ENCODE measurements at places on chromosomes 2 and 18.

- peak; percentile 26 for DNase-seq
Observed at GRCh38 chr2:231680285-231680991, 27.9 kb upstream of the PTMA start.

- DNase-seq: no peak
Observed at GRCh38 chr2:104431701-104432121, 422.2 kb upstream of the POU3F3 start.

DNA sequence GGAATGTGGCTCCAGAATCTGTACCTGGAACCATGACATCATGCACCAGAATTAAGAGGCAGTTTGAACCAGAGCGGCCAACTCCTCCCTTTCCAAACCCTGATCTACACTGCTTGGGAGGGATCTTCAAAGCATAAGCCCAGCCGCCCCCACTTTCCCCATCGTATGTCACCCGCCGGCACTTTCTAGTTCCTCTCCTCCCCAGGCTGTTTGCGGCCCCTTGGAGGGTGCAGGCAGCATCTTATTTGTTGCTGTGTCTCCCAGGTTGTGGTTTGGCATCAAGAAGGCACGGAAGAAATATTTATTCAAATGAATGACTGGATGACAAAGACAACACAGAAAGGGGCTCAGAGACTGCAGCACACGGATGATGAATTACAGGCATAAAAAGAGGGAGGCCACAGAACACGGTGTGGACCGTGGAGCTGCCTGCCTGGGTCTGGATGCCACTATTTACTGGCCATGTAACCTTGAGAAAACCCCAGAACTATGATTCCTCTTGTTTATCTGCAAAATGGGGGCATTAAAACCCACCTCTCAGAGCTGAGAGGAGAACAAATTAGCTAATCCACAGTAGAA, 305.8 kb downstream of the EIPR1 start:
- DNase-seq: no peak

GRCh38 chr2:181372646-181373040, 84.5 kb upstream of the ITGA4 start:
- DNase-seq: no peak

- peak; percentile 45 for DNase-seq
Observed at GRCh38 chr18:58268849-58269248, 224.8 kb downstream of the NEDD4L start.

DNA sequence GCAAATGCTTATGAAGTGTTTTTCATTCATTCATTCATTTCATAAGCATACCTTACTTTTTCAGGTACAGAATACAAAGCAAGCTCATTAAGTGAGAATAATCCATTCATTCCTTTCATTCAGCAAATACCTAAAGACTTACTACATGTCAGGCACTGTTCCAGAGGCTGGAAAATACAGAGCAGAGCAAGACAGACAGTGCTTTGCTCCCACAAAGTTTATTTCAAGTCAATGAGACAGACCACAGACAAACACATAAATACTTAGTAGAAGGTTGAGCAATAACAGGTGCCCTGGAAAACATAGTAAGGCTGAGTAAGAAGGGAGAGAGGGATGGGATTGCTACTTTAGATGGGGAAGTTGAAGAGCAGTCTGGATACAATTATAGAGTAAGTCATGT, 309.8 kb downstream of the C1D start:
- DNase-seq: peak; percentile 60

GRCh38 chr2:33316328-33316727, 160.1 kb upstream of the RASGRP3 start:
- DNase-seq: no peak

- peak; percentile 82 for DNase-seq
Observed at GRCh38 chr2:90069290-90069894, 1377.9 kb downstream of the RPIA start.

DNA sequence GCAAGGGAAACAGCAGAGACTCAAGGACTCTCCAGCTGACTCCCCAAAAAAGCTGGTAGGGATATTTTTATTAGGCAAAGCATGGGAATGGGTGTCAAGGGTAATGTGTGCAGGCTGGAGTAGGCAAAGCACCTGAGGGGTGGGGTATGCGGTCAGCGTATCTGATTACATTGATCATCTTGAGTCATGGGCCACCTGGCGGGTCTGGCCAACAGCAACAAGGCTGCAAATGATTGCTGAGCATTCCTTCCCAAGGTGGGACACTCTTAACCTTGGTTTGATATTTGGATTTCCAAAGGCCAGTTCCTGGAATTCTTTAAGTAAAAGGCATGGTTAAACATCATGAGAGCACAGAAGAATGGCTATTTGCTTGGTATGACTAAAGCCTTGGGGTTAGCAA, 32.6 kb upstream of the CCBE1 start:
- no peak for DNase-seq

DNA sequence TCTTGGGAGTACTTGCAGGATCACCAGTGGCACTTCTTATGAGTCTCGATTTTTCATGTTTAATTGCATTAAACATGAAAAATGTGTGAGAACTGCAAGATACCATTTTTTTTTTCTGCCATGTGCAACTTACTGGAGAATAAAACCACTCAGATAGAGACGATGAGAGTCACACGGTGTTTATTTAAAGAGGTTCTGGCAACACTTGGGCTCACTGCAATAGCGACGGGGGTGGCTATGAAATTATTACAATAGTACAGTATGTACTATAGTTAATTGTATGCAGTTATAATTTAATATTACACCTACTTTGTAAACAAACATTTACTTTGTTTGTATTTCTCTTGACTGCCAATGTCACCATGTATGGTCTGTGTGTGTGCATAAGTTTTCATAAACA, 479.8 kb downstream of the NUP35 start:
- DNase-seq: no peak

- no peak for DNase-seq
Observed at GRCh38 chr2:5898667-5899066, 206.5 kb downstream of the SOX11 start.

DNA sequence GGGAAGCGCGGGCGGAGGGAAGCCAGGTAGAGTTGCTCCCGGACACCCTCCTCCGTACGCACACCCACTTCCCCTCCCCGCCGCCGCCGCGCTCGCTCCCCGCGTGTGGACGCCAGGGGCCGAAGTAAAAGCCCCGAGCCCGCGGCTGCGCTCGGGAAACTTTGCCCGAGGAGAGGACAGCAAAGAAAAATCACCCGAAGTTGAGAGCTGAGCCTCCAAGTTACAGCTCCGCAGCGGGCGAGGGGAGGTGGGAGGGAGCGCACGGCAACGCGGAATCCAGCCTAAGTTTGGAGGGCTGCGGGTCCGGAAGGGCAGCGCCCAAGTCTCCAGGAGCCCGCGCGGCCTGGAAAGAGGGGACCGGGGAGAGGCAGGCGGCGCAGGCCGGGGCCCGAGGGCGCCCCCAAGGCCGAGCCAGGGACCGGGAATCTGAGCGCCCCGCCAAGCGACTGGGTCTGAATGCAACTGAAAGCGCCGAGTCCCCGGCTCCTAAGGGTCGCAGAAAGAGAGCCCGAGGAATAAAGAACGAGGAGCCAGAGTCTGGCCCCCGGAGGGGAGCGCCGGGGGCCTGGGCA, 706 bp upstream of the BCL11A start:
- no peak for DNase-seq

DNA sequence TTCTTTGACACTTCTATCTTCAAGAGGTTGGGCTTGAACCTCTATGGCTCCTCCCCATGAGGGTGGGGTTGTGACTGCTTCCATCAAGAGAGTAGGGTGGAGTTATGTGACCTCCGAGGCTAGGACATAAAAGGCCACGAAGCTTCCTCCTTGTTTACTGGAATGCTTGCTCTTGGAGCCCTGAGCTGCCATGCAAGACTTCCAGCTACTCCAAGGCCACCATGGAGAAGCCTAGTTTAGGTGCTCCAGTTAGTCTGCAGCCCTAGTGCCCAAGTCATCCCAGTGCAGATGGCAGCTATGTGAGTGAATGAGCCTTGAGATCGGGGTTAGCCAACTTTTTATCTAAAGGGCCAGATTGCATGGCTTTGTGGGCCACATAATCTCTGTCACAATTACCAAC, 2.4 kb upstream of the MERTK start:
- no peak for DNase-seq

DNA sequence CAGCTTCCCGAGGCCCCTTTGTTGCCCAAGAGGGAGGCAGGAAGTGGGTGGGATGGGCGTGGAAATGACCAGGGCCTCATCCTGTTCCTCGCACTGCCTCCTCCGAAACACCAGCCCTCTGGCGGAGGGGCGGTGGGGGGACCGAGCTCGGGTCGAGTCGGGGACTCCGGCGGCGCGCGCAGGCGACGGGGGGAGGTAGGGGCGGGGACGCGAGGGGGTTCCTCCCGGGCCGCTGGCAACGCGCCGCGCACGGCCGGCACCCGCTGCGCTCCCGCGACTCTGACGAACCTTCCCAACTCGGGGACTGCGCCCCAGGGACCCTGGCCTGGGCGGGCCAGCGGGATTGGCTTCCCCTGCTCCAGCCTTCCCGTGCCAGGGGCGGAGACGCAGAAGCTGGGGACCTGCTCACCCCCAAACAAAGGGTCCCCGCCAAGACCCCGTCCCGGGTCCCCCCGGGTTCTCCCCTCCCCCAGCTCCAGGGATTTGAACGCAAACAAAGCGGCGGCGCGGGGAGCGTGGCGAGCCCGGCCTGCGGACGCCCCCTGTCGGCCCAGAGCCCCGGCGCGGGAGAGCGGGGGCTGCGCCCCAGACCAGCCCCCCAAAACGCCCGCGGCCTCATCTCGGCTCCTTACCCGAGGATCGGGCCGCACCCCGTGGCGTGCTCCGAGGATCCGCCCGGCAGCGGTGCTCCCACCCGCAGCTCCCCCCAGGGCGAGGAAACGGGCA, 1.2 kb downstream of the SEMA4C start:
- DNase-seq: peak; percentile 95

DNA sequence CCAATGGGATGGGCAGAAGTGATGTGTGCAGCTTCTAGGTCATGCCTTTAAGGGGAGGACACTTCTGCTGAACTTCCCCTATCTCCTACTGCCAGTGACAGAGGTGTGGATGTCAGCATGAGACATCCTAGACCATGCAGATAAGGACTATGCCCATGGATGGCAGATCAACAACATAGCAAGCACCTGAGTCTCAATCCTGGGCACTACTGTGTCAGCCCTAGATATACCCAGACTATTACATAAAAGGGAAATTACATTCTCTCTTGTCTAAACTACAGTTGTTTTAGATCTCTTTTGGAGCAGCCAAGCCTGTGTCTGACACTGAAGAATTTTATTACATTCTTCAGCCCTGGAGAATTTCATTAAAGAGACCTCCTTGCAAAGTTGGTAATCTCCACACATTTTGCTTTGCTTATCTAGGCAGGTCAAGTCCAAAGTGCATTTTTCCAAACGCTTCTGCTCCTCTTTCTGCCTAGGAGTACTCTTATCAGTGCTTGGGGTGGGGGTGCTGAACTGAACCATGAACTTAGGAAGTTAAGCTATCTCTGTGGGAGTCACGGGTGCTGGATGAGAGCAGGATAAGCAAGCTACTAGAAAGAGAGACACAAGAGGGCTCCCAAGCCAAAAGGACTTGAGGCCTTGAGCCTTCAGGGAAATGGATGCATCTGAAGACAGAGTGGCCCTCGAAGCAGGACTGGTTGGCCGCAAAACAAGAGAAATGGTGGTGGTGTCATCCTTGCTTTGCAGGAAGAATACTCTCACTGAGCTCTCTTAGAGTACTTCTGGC, 95.2 kb upstream of the SPRED2 start:
- no peak for DNase-seq

- no peak for DNase-seq
Observed at GRCh38 chr2:217951521-217952247, 51.1 kb downstream of the TNS1 start.

- no peak for DNase-seq
Observed at GRCh38 chr18:14962626-14963025, 214.7 kb downstream of the ANKRD30B start.

DNA sequence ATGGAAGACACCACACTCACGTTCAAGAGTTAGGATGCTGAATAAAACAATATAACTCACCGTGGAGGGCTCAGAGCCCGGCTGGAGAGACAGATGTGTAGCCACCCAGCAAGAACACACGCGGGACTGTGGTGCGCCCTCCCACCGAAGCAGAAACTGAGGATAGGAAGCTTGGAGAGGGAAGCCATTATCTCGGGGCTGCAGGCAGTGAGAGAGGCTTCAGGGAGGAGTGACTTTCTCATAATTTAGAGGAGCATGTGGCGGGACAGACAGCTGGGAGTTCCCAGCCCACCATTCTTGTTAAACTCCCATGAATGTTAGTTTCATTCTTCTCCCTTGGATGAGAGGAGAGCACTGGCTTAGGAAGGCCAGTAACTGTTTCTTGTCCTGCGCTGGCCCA, 96.4 kb downstream of the MAPRE2 start:
- DNase-seq: no peak

DNA sequence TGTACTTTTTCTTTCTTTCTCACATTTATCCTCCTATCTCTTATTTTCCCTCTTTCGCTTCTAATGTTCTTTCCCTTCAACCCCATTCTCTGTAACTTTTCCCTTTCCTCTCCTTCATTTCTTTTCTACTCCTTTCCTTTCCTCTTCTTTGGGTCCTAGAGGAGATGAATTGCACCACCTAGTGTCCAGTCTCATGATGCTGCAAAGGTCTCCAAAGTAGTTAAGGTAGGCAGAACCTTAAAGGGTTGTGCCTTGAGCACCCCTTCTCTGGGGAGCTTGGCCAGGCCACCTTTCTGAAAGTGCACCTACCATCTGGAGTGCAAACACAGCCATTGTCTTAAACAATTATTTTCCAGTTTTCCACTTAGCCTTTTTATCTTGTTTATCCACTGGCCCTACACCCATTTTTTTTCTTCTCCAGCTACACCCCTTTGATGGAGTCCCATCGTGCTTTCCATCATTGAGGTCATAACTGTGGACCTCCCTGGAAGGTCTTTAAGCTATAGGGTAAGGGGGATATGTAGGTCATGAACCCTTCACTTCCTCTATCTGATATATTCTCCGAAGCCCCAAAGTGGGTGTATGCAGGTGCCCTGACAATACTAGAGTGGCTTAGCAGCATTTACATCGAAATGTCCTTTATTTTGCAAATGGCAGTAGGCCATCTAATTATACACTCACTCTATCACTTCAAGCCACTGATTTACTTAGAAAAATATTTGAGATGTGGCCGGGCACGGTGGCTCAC, 155.9 kb downstream of the ESCO1 start:
- DNase-seq: peak; percentile 65

DNA sequence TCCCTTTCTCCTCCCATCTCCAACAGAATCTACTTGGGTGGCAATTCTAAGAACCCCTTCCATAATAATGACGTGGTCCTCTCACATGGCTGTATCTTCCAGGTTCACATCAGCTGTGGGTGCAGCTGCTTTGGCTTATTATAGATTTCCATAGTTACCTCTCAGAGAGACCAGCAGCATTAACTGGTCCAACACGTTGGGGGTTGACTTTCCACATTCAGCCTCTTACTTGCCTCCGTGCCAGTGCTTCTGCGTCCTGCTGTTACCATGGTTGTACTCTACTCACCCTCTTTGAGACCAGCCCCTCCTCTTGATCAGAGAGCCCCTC, 570.7 kb downstream of the PLCL1 start:
- no peak for DNase-seq

- no peak for DNase-seq
Observed at GRCh38 chr18:62827397-62827796, 112.1 kb downstream of the PHLPP1 start.

DNA sequence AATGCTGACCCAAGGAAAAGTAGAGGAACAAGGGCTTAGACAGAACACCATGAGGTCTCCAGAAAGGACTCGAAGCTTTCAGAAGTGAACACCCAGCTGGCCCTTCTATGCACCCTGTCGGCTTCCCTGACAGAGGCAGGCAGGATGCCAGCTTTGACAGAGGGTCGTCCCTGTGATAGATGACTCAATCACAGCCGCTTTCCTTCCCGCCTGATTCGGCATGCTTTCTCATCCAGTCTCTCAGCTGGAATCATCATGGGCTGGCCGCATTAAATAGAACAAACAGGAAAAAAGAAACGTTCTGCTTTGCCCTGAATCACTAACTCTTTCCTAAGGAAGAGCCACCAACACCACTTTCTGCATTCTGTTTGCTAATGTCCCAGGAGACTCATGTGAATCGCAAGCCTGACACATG, 140.3 kb upstream of the RAB12 start:
- DNase-seq: peak; percentile 44

Measured in urothelium cell line (cell line).